Esophagus (tissue), 2 donors: ENCODE measurements at places on chromosomes 16 and 17. TPM values are rescaled to one million over a fixed set of nuclear protein-coding genes. Genes with fewer than 3 reads are reported as not detected.

The STXBP4 gene
- polyA plus RNA-seq = 0.59 TPM

The PHKG2 gene
- 23.2 TPM for polyA plus RNA-seq

The BLTP2 gene
- polyA plus RNA-seq = 23.5 TPM

The ZNF207 gene
- polyA plus RNA-seq = 73.6 TPM

The ABCC6 gene
- polyA plus RNA-seq = 0.31 TPM

The PGAP3 gene
- polyA plus RNA-seq = 28.8 TPM

The SPNS3 gene
- 1.3 TPM for polyA plus RNA-seq

The NPIPB9 gene
- 0.79 TPM for polyA plus RNA-seq

The IL32 gene
- polyA plus RNA-seq = 16.5 TPM

The TMC5 gene
- 0.18 TPM for polyA plus RNA-seq

The CCL15 gene
- 0.06 TPM for polyA plus RNA-seq

The CACNB1 gene
- polyA plus RNA-seq = 1.6 TPM

The ABCC12 gene
- polyA plus RNA-seq = not detected

The MFAP4 gene
- polyA plus RNA-seq = 33.7 TPM

The SLC38A8 gene
- polyA plus RNA-seq = not detected

The CA7 gene
- 0.06 TPM for polyA plus RNA-seq

The KRTAP4-4 gene
- not detected for polyA plus RNA-seq

The UMOD gene
- not detected for polyA plus RNA-seq

The RNF222 gene
- polyA plus RNA-seq = 18.4 TPM

The KCNAB3 gene
- polyA plus RNA-seq = 2.3 TPM

The CCL13 gene
- 0.53 TPM for polyA plus RNA-seq

The CLEC19A gene
- not detected for polyA plus RNA-seq

The GNGT2 gene
- polyA plus RNA-seq = 1.3 TPM

The GPR142 gene
- polyA plus RNA-seq = 0.09 TPM

The DPEP2 gene
- 0.41 TPM for polyA plus RNA-seq

The DNAH9 gene
- polyA plus RNA-seq = 0.12 TPM

The HEATR3 gene
- 6.3 TPM for polyA plus RNA-seq

The TBL3 gene
- 56.6 TPM for polyA plus RNA-seq

The KCNJ12 gene
- polyA plus RNA-seq = 0.06 TPM

The SLC22A31 gene
- 0.14 TPM for polyA plus RNA-seq

The PRDM7 gene
- not detected for polyA plus RNA-seq

The CARD14 gene
- 25.7 TPM for polyA plus RNA-seq

The SULT1A4 gene
- 5.7 TPM for polyA plus RNA-seq

The BRIP1 gene
- polyA plus RNA-seq = 1.7 TPM

The CMTR2 gene
- polyA plus RNA-seq = 9.8 TPM

The TANGO6 gene
- polyA plus RNA-seq = 4.8 TPM

The CPHXL2 gene
- polyA plus RNA-seq = not detected

The C17orf100 gene
- 2.9 TPM for polyA plus RNA-seq

The KRT27 gene
- 0.05 TPM for polyA plus RNA-seq

The SNAI3 gene
- 0.24 TPM for polyA plus RNA-seq

The PIGS gene
- polyA plus RNA-seq = 30.7 TPM

The CCL1 gene
- not detected for polyA plus RNA-seq

The COPZ2 gene
- polyA plus RNA-seq = 12.9 TPM

The ADCY9 gene
- polyA plus RNA-seq = 4.5 TPM

The EVPL gene
- 425 TPM for polyA plus RNA-seq

The C16orf54 gene
- polyA plus RNA-seq = 0.33 TPM

The GAS7 gene
- 6.4 TPM for polyA plus RNA-seq

The SHCBP1 gene
- polyA plus RNA-seq = 1.7 TPM

The SYCE1L gene
- 2.6 TPM for polyA plus RNA-seq

The PABPN1L gene
- polyA plus RNA-seq = 0.14 TPM

The KRTAP4-3 gene
- polyA plus RNA-seq = not detected

The CDK3 gene
- 6.5 TPM for polyA plus RNA-seq
